ENCODE measurements at places on chromosomes 16 and 17.
A peak's percentile ranks its signal among the peaks of the same experiment; 100 is the strongest.

GRCh38 chr17:72466606-72467005, 345.8 kb downstream of the SOX9 start:
- H3K4me3 ChIP-seq = no peak overlapping the region
- H3K36me3 ChIP-seq = no peaks in the 10 kb centered on the region
- H3K27me3 ChIP-seq = no peaks in the 10 kb centered on the region
- no peak for DNase-seq
- no peak overlapping the region for H3K27ac ChIP-seq
- no peaks in the 10 kb centered on the region for H3K4me1 ChIP-seq

GRCh38 chr17:38706505-38707216, 1.6 kb downstream of the MLLT6 start:
- peaks cover 29% of the 10 kb centered on the region for H3K36me3 ChIP-seq
- H3K27me3 ChIP-seq = no peaks in the 10 kb centered on the region
- peak; percentile 68 for DNase-seq
- H3K4me1 ChIP-seq = peaks cover 49% of the 10 kb centered on the region
- H3K27ac ChIP-seq = peak overlapping the region; percentile 76
- peak overlapping the region; percentile 89 for H3K4me3 ChIP-seq

GRCh38 chr17:18185391-18185790, 1.8 kb downstream of the ALKBH5 start:
- no peaks in the 10 kb centered on the region for H3K27me3 ChIP-seq
- H3K4me1 ChIP-seq = peaks cover 66% of the 10 kb centered on the region
- peak overlapping the region; percentile 95 for H3K4me3 ChIP-seq
- H3K27ac ChIP-seq = peak overlapping the region; percentile 89
- H3K36me3 ChIP-seq = peaks cover 7% of the 10 kb centered on the region

DNA sequence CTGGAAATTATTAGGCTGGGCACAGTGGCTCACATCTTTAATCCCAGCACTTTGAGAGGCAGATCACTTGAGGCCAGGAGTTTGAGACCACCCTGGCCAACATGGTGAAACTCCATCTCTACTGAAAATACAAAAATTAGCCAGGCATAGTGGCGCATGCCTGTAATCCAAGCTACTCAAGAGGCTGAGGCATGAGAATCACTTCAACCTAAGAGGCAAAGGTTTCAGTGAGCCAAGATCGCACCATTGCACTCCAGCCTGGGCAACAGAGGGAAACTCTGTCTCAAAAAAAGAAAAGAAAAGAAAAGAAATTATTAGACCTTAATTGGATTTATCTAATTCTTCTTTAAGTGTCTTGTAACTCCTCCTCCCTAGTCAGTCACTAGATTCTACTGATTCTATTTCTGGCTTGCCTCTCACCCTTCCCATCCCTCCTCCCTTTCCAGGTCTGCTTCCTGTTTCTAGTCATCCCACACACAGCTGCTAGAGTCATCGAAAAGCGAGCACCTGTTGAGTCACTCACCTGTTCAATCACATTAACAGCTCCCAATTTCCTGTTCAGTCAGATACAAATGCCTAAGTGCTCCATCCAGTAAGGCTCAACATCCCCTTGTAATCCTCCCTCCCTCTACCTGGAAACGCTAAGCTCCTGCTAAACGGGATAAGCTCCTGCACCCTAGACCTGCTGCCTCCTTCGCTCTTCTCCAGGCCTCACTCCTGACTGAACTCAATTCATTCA, 34.6 kb downstream of the ERN1 start:
- no peaks in the 10 kb centered on the region for H3K27me3 ChIP-seq
- DNase-seq = no peak
- peaks cover 63% of the 10 kb centered on the region for H3K4me1 ChIP-seq
- H3K36me3 ChIP-seq = peaks cover 13% of the 10 kb centered on the region

DNA sequence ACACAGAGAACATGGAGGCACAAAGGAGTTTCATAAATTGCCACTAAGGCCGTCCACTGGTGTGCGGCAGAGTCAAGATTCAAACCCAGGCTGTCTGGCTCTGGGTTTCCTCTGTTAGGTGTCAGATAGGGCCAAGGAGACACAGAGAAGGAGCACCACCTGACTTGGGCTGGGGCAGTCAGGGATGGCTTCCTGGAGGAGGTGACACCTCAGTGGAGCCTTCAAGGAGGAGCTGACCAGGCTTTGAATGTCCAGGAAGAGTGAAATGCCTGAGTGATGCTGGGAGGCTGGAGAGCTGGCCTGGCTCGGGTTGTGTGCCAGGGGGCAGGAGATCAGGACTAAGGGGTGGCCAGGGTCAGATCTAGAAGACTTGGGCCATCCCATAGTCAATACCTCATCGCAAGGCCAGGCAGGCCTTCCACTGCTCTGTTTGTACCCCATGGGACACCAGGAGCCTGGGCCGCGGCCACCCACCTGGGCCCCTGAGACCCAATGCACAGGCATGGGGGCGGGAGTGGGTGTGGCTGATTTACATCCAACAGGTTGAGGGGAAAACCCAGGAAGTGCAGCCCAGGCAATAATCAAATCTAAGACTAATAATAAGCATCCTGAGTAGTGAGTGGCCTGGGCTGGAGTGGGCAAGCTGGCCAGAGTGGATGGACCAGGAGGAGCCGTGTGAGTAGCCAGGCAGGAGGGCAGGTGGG, 73.7 kb downstream of the USP22 start:
- no peaks in the 10 kb centered on the region for H3K4me1 ChIP-seq
- no peaks in the 10 kb centered on the region for H3K36me3 ChIP-seq
- no peak for DNase-seq
- H3K4me3 ChIP-seq = no peak overlapping the region
- no peaks in the 10 kb centered on the region for H3K27me3 ChIP-seq

GRCh38 chr16:11528053-11528452, 58.7 kb downstream of the LITAF start:
- no peaks in the 10 kb centered on the region for H3K4me1 ChIP-seq
- DNase-seq = no peak
- H3K36me3 ChIP-seq = no peaks in the 10 kb centered on the region
- H3K4me3 ChIP-seq = no peak overlapping the region
- no peaks in the 10 kb centered on the region for H3K27me3 ChIP-seq
